ENCODE measurements at places on chromosomes 7 and 10.

DNA sequence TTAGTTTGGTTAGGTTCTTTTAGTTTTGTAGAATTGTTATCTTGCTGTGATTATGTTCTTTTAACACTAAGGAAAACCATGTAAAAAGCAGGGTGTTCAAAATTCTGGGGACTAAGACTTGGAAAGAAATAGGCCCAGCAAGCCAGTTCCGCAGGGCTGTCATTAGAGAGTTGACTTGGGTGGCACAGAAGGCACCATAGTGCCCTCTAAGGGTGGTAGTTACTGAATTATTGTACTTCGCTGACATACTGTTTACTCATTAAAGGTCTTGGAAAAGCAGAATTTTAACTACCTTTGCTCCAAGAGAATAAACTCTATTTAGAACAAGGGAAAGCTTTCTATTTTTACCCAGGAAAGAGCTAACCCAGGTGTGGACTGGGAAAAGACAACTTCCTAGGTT is 86.5 kb downstream of the OTUD1 start:
- H3K4me3 ChIP-seq = no peak overlapping the region
- H3K27ac ChIP-seq = no peak overlapping the region
- no peaks in the 10 kb centered on the region for H3K36me3 ChIP-seq
- no peak for DNase-seq

- no peak overlapping the region for H3K4me3 ChIP-seq
- peaks cover 95% of the 10 kb centered on the region for H3K4me1 ChIP-seq
- peaks cover 4% of the 10 kb centered on the region for H3K36me3 ChIP-seq
- H3K27ac ChIP-seq = peak overlapping the region; percentile 13
Observed at GRCh38 chr10:80460399-80461207, 6.5 kb downstream of the TSPAN14 start.

DNA sequence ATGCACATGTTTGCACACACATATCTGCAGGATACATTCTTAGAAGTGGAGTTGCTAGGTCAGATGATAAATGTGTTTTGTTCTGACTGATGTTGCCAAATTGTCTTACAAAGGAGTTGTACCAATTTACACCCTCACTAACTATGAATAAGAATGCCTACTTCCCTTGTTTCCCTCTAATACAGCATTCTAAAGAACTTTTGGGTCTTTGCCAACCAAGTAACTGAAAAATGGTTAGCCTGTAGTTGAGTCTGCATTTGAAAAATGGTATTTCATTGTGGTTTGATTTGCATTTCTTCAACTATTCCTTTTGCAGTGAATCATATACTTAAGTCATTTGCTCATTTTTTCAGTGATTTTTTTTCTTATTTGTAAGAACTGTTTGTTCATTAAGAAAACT is 48.4 kb downstream of the TMEM26 start:
- H3K27me3 ChIP-seq = no peaks in the 10 kb centered on the region
- no peak overlapping the region for H3K27ac ChIP-seq
- no peaks in the 10 kb centered on the region for H3K4me1 ChIP-seq
- no peak overlapping the region for H3K4me3 ChIP-seq
- H3K36me3 ChIP-seq = no peaks in the 10 kb centered on the region
- DNase-seq = peak; percentile 15

- peaks cover 4% of the 10 kb centered on the region for H3K4me1 ChIP-seq
- H3K27me3 ChIP-seq = peaks cover 7% of the 10 kb centered on the region
- no peaks in the 10 kb centered on the region for H3K36me3 ChIP-seq
- no peak for DNase-seq
Observed at GRCh38 chr10:77629775-77630506, 7.7 kb downstream of the KCNMA1 start.

DNA sequence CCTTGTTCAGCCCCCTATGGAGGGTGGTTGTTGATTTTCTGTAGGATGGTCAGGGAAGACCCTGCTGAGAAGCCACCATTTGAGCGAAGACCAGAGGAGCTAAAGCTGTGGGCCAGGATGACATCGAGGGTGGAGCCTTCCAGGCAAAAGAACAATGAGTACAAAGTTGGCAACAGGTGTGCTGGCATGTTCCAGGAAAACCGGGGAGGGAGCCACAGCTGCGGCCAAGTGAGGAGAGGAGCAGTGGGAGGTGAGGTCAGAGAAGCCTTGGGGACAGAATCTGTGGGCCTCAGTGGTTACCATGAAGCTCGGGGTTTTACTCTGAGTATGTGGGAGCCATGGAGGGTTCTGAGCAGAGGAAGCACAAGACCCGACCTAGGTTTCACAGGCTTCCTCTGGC is 75.6 kb upstream of the ZNF479 start:
- H3K36me3 ChIP-seq = no peaks in the 10 kb centered on the region
- H3K27me3 ChIP-seq = no peaks in the 10 kb centered on the region
- no peak overlapping the region for H3K4me3 ChIP-seq
- DNase-seq = no peak

DNA sequence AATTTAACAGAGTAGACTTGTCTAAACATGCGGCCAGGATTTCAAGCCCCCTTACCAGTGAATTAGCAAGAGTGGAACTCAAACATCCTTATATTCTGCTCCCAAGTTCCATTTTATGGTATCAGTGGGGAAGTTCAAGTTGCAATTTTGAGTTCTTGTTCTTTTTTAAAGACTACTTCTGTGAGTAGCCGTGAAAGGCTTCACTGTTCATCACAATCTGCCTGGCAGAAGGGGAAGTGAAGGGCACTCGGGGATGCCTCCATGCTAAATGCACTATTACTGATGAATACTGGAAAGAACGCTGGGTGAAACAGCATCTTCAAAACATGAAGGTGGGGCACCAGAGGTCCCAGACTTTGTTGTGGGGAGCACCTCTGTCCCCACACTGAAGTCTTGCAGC is 22.4 kb upstream of the FGL2 start:
- peaks cover 3% of the 10 kb centered on the region for H3K4me1 ChIP-seq
- peaks cover 4% of the 10 kb centered on the region for H3K27me3 ChIP-seq

Measured in endothelial cell of umbilical vein (primary cell).